ENCODE measurements at places on chromosomes 4 and X. TPM values are rescaled to one million over a fixed set of nuclear protein-coding genes. Genes with fewer than 3 reads are reported as not detected.

DNA sequence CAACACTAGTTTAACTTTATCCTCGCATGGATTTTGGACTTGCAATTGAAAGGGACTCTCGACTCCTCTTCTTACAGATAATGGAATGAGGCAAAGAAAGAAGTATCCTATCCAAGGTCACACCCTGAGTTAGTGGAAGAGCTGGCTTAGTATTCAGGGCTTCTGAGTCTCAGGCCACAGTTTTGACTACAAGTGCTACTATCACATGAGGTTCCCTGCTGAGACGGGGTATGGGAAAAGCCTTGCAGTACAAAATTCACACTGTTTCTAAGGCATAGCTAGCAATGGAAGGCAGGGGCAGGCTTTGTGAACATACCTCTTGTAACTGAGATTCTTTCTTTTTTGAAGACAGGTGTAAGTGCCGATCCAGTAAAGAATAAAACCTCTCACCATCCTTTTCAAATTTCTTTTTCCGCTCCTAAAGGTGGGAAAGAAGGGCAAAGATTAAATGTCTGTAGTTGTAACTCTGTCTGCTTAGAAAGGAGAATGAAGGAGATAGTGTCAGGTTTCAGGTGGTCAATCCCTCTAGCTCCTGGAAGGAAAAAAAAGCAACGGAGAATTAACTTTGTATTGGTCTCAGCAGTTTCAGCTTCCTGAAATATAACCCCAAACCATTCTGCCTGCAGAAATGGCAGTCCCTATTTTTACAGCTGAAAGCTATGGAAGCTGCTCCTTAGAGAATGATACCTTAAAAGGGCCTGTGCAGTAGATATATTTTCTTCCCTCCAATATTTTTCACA, 199.0 kb downstream of the OPHN1 start:
- DNase-seq, result peak; percentile 26
- peaks cover 6% of the 10 kb centered on the region for H3K36me3 ChIP-seq
- H3K4me1 ChIP-seq, result no peaks in the 10 kb centered on the region
- H3K4me3 ChIP-seq, result no peak overlapping the region
- no peak overlapping the region for H3K27ac ChIP-seq

The RNF113A gene
- 11.4 TPM for total RNA-seq

The SMR3B gene
- not detected for total RNA-seq

DNA sequence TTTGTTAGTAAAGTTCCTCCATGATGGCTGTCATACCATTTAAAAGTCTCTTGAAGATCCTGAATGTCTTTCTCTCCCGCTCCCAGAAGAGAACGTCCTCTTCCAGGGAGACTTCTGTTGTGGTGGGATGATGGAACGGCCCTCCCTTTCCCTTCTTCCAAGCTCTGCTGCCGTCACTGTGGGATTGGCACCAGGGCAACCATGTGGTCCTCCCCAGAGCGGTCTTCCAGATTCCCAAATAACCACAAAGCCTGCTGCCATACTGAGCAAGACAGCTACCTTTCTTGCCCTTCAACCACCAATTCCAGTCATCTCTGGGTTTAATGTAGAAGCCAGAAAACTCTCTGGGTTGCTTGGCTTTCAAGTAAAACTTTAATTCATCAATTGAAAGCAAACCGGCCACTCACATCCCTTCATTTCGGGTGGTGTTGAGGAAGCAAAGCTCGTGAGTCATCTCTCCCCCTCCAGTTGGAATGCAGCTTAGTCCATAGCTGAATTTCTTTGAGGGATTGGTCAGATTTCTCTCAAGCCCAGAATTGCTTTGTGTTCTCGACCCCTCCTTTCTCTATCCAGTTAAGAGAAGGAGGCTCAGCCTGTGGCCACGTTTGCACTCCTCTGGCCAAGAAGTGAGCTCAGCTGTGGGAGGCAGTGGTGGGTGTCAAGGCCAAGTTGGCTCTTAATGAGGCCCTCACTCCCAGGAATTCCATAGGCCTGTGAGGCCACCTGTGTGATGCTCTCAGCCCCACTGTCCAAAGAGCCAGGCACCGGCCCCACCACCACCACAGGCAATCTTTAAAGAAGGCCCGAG, 36.9 kb downstream of the FHDC1 start:
- DNase-seq, result peak; percentile 16
- H3K4me1 ChIP-seq, result no peaks in the 10 kb centered on the region
- no peaks in the 10 kb centered on the region for H3K27me3 ChIP-seq
- H3K27ac ChIP-seq, result no peak overlapping the region
- H3K4me3 ChIP-seq, result no peak overlapping the region

The ARHGAP36 gene
- total RNA-seq, result 0.37 TPM

The CT45A2 gene
- total RNA-seq, result not detected

DNA sequence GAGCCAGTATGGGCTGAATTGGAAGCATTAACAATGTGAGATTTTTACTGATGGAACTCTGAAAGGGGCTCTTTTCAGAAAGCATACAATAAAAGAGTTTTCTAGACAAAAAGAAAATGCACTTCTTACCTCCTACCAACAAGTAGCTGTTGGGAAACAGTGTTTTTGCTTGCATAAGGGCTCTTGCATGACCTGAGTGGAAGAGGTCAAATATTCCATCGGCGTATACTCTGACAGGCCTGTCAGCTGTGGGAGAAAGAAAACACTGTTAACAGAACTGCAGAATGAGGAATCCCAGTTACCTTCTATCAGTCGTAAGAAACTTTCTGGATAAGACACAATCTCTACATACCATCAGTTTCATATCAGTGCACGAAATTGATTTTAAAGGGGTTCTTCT, 39.5 kb downstream of the PCYT1B start:
- H3K4me3 ChIP-seq, result no peak overlapping the region
- H3K27me3 ChIP-seq, result no peaks in the 10 kb centered on the region
- no peak for DNase-seq

DNA sequence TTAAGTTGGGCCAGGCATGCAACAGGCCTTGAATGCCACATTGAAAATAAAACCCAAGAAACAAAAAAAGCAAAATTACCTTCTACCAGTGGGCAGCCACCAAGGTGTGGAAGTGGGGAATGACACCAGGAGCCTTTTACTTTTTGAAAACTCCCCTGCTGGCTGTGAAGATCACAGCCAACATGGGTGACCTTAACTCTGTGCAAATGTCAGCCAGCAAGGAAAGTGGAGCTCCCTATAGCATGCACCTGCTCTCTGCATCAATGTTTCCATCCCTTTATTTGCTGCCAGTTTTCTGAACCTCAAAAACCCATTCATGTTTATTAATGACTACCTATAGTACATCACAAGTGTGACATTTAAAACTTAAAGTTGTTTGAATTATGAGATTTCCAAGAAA, 63.7 kb downstream of the HS3ST1 start:
- no peaks in the 10 kb centered on the region for H3K27me3 ChIP-seq
- H3K4me1 ChIP-seq, result no peaks in the 10 kb centered on the region
- no peak overlapping the region for H3K27ac ChIP-seq
- H3K36me3 ChIP-seq, result no peaks in the 10 kb centered on the region
- no peak overlapping the region for H3K4me3 ChIP-seq
- no peak for DNase-seq

DNA sequence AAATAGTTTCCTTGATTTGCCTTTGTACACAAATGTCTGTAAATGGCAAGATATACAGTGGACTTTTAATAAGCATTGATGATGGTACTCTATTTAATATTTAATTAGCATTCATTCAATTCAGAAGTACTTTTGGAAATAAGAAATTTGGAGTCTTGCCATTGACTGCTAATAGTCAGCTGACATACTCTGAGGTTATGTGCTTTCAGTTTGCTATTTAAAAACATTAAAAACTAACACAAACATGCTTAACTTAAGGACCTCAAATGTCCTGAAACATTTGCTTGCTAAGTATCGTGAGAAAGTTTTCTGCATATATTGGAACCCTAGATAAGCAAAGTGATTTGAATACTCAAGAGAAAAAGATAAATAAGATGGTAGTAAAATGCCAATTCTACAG, 64.6 kb downstream of the REELD1 start:
- H3K27ac ChIP-seq, result no peak overlapping the region
- no peaks in the 10 kb centered on the region for H3K4me1 ChIP-seq
- H3K4me3 ChIP-seq, result no peak overlapping the region
- H3K27me3 ChIP-seq, result no peaks in the 10 kb centered on the region
- DNase-seq, result no peak
- H3K36me3 ChIP-seq, result no peaks in the 10 kb centered on the region

DNA sequence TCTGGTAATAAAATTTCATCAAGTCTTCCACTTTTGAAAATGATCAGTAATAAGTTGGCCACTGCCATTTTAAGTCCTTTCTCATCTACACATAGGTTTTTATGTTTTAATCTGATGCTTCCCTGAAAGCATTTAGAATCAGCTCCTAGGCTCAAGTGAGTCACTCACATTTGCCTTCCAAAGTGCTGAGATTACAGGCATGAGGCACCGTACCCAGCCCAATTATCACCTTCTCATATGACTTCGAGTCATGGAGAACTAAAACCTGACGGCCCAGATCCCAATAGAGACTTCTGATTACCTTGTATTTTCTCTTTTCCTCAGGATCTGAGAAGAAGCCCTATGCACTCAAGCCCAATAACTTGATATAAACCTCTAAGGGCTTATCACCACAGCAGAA, 140.8 kb downstream of the OPHN1 start:
- no peaks in the 10 kb centered on the region for H3K27me3 ChIP-seq
- H3K36me3 ChIP-seq, result no peaks in the 10 kb centered on the region
- H3K27ac ChIP-seq, result no peak overlapping the region
- H3K4me1 ChIP-seq, result no peaks in the 10 kb centered on the region
- H3K4me3 ChIP-seq, result no peak overlapping the region

The PLXNB3 gene
- total RNA-seq, result 1.9 TPM

The NUDT10 gene
- 11.9 TPM for total RNA-seq

DNA sequence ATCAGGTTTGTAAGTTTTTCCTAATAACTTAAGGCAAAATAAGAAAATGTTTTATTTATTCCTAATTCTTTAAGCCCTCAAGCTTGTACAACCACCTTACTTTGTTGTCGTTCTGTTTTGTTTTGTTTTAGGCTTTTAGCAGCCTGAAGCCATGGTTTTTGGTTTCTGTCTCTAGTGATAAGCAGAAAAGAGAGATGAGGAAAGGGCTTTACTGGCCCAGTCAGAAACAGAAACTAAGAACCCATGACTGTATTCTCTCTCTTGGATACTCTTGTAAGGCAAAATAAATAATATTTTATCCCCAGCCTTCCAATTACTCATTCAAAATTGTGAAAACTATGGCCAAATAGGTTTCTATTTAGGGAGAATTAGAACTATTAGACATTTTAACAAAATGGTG, 29.4 kb downstream of the TBC1D19 start:
- no peak overlapping the region for H3K4me3 ChIP-seq
- H3K27me3 ChIP-seq, result no peaks in the 10 kb centered on the region
- no peaks in the 10 kb centered on the region for H3K36me3 ChIP-seq
- H3K4me1 ChIP-seq, result no peaks in the 10 kb centered on the region
- DNase-seq, result no peak
- no peak overlapping the region for H3K27ac ChIP-seq

DNA sequence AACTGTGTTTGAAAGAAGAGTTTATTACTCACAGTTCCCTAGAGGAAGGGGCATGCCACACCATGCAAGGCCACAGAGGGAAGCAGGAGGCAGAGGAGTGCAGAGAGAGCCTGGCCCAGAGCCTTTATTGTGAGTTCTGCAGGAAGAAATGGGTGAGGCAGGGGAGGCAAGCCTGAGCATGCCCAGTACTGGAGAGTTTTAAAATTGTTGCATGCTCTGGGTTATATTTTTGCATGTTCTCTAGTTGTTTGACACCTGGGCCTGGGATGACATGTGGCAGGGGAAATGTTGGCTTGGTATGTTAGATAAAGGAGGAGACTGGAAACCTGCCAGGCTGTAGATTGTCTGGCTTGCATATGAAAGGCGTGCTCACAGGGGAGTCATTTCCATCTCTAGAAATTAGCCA, 19.7 kb upstream of the CRMP1 start:
- H3K4me1 ChIP-seq, result peaks cover 12% of the 10 kb centered on the region
- peak overlapping the region; percentile 8 for H3K4me3 ChIP-seq
- H3K36me3 ChIP-seq, result peaks cover 8% of the 10 kb centered on the region

The FAM13A gene
- 12.9 TPM for total RNA-seq

- no peaks in the 10 kb centered on the region for H3K27me3 ChIP-seq
- DNase-seq, result no peak
- H3K36me3 ChIP-seq, result peaks cover 16% of the 10 kb centered on the region
- H3K4me3 ChIP-seq, result no peak overlapping the region
- no peaks in the 10 kb centered on the region for H3K4me1 ChIP-seq
These were observed 67.0 kb upstream of the CXorf51A start for GRCh38 chrX:146881521-146881920.

DNA sequence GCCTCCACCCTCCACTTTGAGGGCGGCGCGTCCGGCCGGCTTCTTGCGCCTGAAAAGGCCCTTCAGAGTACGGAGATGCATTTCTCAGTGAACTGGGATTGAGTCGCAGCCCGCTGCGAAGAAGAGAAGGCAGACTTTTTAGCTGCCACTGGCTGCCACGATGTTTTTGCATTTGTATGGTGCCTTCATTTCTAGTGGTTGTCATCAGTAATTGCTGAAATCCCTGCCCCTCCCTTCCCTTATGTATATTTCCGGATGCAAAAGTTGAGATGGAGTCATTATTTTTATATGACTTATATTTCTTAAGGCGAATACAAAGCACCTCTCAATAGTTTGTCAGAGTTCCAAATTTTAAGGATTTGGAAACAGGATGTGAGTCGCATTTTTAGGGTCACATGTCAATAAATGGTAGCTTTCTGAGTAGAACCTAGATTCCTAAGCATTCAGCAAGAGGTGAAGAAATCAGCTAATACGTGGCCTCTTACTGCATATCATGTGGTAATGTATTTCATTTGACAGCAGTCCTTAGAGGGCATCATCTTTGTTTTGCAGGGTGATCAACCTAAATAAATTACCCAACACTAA, 658 bp downstream of the ATP6AP2 start:
- no peaks in the 10 kb centered on the region for H3K36me3 ChIP-seq
- no peak for DNase-seq
- no peaks in the 10 kb centered on the region for H3K4me1 ChIP-seq
- no peak overlapping the region for H3K27ac ChIP-seq
- H3K27me3 ChIP-seq, result no peaks in the 10 kb centered on the region

The CT47B1 gene
- not detected for total RNA-seq

GRCh38 chr4:84804136-84804535, 162.4 kb downstream of the WDFY3 start:
- no peaks in the 10 kb centered on the region for H3K27me3 ChIP-seq
- no peaks in the 10 kb centered on the region for H3K4me1 ChIP-seq
- H3K27ac ChIP-seq, result no peak overlapping the region
- DNase-seq, result no peak
- no peak overlapping the region for H3K4me3 ChIP-seq

GRCh38 chrX:53547668-53548067, 113.5 kb upstream of the HSD17B10 start:
- no peak overlapping the region for H3K27ac ChIP-seq
- no peaks in the 10 kb centered on the region for H3K4me1 ChIP-seq
- no peak overlapping the region for H3K4me3 ChIP-seq
- no peaks in the 10 kb centered on the region for H3K27me3 ChIP-seq

- H3K4me1 ChIP-seq, result no peaks in the 10 kb centered on the region
- peaks cover 13% of the 10 kb centered on the region for H3K36me3 ChIP-seq
- no peak for DNase-seq
- H3K27me3 ChIP-seq, result no peaks in the 10 kb centered on the region
- no peak overlapping the region for H3K4me3 ChIP-seq
These were observed 11.3 kb downstream of the LAMP2 start for GRCh38 chrX:120457766-120458180.

GRCh38 chr4:117814277-117815246, 219.7 kb upstream of the NDST3 start:
- H3K27ac ChIP-seq, result no peak overlapping the region
- no peaks in the 10 kb centered on the region for H3K36me3 ChIP-seq
- H3K4me3 ChIP-seq, result no peak overlapping the region
- no peaks in the 10 kb centered on the region for H3K27me3 ChIP-seq

GRCh38 chr4:7506119-7506518, 71.4 kb upstream of the PSAPL1 start:
- H3K36me3 ChIP-seq, result no peaks in the 10 kb centered on the region
- no peak overlapping the region for H3K4me3 ChIP-seq
- no peak for DNase-seq
- no peaks in the 10 kb centered on the region for H3K4me1 ChIP-seq
- H3K27ac ChIP-seq, result no peak overlapping the region
